Left kidney (tissue), 8 donors: ENCODE measurements at places on chromosomes 5 and 9.

DNA sequence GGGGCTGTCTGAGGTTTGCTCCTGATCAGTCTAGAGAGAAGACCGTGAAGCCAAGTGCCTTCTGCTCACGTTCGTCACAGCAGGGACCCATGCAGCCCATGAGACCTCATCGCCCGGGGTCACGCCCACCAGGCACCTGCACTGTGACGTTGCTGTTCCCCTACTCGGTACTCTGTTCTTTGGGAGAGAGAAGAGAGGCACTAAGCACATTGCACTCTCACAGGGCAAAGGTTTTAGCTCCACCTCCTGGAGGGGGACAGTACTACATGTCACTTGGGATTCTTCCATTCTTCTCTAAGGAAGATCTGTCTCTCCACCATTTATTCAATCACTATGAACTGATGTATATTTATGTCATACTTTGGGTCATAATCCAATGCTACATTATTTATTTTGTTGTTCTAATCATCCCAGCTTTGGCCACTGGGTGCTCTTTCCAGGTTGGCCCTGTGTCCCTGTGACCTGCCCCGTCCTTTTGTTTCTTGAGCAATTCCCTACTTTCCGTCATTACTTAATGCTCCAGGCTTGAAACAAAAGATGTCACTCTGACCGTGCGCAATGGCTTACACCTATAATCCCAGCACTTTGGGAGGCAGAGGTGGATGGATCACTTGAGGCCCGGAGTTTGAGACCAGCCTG lies 31.4 kb upstream of the BRD3 start:
- DNase-seq, result no peak

DNA sequence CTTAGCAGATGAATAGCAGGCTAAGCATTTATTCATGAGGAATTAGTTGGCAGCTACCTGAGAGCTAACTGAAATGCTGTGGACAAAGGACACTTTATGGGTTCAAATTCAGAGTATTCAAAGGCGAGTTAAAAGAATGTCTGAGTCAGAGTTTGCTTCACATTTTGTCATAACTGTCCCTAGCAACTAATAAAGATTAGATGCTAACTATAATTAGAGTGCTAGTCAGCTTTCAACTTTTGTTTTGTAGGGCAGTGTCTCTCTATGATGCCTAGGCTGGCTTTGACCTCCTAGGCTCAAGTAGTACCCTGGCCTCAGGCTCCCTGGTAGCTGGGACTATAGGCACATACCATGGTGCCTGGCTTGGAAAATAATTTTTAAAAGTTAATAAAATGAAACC lies 4.6 kb downstream of the SMC5 start:
- no peak for DNase-seq

DNA sequence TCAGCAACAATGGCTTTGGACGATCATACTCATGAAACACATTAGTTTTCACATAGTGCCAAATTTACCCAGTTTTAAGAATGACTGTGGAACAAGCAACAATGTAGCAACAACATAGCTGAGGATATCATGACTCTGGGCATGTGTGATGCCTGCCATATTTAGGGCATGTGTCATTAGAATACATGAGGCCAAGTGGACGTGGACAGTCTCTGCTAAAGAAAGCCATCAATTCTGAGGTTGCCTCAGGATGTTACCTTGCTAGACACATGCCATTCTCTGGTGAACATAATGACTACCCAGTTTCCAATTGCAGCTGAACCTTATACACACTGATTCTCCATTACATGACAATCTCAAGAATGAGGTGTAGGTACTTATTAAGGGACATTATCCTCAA lies 103.3 kb upstream of the ADAMTS19 start:
- DNase-seq, result no peak

DNA sequence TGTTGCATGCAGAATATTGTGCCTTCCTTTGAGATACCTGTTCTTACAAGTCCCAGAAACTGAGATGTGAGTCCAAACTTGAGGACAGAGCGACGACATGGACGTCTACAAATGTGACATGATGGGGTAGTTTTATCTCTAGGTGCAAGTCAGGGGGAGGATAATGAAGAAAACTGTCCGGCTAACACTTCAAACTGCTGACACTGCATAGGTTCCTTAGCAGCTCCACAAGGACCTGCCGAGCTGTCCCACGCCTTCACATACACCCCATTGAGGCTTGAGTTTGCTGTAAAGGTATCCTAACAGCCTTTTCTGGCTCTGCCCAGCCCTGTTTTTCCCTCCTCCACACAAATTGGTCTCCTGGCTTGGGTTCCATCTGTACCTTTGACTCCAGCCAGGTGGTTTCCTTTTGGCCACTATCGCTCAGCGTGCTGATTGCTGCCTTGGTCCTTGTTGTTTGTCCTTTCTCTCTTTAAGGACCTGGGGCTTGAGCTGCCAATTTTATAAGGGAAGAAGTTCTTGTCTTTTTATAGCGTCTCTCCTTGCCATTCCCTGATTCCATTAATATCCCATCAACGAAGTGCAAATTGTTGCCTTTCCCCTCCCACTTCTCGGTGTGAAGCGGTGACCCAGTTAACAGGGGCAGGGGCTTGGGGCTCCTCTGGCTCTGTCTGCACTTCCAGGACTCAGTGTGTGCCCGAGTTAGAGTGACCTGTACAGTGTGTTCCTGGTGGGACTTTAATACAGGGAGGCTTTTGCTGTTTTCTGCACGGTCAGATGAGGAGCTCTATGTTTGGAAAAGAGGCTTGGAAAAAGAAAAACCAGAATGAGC lies 100.3 kb downstream of the PCSK1 start:
- no peak for DNase-seq

DNA sequence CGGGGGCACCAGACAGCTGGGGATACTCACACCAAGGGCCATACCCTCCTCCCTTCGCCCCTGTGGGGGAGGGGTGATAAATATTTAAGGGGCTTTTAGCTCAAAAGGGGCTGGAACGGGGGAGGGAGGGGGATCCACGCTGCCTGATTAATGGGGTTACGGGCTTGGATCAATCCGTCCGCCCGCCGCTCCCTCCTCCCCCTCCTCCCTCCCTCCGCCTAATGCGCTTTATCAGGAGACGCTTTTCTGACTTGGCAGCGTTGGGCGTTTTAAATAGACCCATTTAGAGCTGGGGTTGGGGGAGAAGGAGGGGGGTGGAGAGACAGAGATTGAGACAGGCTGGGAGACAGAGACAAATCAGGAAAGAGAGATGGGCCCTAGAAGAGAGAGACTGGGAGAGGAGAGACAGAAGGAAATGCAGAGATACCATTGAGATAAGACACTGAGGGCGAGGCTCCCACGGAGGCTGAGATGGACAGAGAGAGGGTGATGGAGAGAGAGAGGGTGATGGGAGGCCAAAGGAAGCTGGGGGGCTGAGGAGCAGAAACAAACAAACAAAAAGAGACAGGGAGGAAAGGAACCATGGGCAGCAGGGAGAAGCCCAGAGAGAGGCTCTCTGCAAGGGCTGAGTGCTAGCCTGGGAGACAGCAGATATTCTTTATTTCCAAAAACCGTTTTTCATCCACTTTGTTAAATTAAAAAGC lies 10.3 kb downstream of the CNTFR start:
- no peak for DNase-seq

DNA sequence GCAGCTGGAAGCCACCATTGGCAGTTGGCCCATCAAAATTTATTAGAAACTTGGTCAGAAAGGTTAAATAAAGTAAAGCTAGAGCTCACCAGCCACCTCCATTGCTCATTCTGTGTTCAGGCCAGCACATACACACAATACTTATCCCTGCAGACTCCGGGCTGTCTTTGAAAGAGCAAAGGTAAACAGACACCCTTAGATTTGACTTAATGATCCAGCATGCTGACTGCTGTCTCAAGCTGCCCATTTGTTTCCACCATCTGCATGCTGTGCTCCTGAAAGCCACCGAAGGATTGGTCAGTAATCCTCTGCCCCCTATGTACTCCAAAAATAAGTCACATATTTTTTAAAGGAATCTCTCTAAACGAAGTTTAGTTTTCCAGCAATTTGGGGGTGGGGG lies 1059.8 kb upstream of the DMAC1 start:
- DNase-seq, result no peak

DNA sequence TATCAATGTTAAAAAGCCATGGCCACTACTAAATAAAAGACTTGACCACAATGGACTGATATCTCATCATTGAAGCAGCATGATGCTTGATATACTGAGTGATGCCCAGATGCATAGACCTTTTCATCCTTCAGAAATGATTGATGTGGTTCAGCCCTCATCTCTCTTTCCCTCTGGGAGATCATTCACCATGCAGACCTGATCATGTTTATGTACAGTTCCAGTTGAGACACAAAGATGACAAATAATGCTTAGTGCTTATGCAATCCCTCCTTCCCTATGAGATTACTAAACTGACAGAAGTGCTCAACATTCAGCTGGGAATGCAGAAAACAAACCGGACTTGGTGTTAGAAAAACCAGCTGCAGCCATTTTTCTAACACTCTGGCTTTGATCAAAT lies 91.9 kb upstream of the TLR4 start:
- DNase-seq, result no peak

DNA sequence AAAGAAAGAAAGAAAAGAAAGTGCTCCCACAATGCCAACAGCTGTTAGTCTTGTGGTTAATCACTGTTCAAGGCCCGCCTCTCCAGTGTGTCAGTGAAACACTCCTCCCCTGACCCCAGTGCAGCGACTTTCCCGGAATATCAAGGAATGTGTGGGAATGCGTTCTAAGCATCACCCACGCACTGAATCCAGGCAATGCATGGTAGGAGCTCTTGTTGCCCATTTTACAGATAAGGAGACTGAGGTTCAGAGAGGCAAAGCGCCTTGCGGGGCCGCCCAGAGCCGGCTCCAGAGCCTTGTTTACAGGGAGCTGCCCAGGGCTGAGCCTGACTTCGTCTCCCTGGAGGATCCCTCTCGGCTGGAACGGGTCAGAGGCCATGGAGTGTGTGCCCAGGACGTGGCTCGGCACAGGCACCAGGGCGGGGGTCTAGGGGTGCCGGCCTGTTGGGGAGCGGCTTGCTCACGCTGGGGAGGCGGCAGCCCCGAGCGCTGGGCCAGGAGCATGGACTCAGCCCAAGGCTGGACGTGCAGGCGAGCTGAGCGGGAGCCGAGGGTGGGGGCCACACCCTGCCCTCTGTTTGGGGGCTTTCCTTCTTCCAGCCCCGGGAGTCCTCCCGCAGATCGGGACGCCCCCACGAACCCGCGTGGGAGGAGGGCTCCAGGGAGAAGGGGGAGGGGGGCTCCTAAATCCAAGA lies 823 bp downstream of the ST6GALNAC6 start:
- DNase-seq, result peak; percentile 66

DNA sequence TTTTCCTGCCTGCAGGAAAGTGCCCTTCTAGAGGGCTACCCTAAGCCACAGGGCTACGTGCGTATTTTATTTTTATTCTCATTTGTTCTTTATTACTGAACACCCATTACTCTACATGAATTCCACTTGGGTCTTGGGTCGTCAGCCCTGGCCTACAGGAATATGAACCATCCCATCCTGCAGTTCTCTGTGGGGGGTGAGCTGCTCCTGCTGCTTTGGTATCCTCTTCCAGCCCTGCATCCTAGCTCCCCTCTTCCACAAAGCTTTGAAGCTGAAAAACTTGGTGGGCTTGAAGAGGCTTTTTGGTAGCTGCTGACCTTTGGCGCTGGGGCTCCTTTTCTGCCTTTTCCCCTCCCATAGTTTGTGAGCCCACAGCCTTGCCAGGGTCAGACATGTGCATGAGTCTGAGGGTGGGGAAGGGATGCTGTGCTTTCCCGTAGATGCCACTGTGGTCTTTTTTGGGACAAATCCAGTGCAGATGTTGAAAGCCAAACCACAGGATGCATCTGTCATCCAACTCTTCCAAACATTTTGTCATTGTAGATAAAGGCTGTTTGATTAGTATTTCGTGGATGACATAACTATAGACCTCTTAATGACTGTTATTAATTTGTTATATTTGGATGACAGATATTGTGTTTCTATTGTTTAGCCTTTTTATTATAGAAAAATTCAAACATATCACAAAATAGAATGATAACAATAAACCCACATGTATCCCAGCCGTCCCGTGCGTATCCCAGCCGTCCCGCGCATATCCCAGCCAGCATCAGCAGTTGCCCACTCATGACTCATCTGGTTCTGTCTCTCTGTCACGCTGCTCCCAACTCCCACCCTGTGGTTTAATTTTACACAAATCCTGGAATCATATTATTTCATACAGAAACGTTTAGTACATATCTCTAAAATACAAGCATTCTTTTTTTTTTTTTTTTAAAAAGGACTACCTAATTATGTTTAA lies 43.9 kb downstream of the SLC46A2 start:
- DNase-seq, result no peak

GRCh38 chr5:95526871-95527270 lies 27.9 kb downstream of the SKIC3 start:
- no peak for DNase-seq

DNA sequence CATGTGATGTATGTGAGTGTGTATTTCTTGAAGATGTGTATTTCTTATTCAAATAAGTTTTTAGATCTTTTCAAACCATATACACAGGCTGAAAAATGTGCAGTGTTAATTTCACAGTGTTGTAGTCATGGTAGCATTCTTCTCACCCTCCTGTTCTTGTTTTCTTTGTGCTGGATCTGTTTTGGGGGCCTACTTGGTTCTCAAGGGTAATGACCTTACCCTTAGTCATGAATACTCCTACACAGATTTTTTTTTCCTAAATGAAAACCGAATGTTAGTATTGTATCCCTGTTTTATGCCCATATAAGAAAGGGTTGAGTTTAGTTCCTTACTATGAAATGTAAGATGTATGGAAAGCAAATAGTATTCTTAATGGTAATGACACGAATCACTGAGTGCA lies 88.0 kb downstream of the SLC44A1 start:
- no peak for DNase-seq

GRCh38 chr5:10434392-10434791 lies 7.3 kb upstream of the ROPN1L start:
- no peak for DNase-seq

GRCh38 chr5:6606884-6607558 lies 25.8 kb downstream of the NSUN2 start:
- DNase-seq, result no peak

DNA sequence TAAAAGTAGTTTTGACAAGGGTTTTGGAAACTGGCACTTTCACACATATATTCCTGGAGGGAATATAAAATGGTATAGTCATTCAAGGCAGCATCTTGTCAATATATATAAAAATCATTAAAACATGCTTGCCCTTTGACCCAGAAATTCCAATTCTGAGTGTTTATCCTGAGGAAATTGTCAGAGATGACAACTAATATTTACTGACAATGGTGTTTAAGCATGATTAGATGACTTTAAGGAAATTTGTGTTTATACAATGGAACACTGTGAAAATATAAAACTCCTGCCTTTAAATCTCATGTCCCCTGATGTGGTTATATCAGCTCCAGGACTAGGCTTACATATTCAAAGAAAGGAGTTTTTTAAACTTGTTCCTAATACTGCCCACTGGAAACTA lies 25.6 kb downstream of the PCSK1 start:
- no peak for DNase-seq
